ENCODE measurements at places on chromosomes 16 and 17.

GRCh38 chr16:5891296-5891695 is 793.7 kb upstream of the EEF2KMT start:
- DNase-seq = no peak

DNA sequence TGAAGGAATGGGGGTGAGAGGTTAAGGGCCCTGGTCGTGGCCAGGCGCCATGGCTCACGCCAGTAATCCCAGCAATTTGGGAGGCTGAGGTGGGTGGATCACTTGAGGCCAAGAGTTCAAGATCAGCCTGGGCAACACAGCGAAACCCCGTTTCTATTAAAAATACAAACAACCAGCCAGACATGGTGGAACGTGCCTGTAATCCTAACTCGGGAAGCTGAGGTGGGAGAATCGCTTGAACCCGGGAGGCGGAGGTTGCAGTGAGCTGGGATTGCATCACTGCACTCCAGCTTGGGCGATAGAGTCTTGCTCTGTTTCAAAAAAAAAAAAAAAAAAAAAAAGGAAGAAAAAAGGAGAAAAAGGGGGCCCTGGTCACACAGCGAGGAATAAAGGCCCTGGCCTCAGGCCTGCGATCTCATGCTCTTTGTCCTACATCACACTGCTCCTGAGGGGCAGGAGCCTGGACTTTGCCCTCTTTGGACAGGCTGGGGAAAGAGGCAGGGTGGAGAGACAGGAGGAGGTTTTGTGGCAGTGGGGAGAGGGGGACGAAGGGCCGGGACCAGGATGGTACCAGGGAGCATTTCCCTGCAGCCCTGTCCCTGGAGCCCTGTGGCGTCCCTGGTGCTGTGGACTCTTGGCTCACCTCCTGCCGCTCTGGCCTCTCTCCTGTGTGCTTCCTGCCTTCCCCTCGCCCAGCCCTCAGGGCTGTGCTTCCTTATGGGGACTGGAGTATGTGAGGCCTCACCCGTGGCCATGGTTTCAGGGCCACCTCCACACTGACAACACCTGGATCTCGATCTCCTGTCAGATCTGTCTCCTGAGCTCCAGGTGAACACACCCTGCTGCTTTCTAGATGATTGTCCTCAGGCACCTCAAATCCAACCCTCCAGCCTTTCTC is 19.7 kb upstream of the SLC25A19 start:
- DNase-seq = no peak

DNA sequence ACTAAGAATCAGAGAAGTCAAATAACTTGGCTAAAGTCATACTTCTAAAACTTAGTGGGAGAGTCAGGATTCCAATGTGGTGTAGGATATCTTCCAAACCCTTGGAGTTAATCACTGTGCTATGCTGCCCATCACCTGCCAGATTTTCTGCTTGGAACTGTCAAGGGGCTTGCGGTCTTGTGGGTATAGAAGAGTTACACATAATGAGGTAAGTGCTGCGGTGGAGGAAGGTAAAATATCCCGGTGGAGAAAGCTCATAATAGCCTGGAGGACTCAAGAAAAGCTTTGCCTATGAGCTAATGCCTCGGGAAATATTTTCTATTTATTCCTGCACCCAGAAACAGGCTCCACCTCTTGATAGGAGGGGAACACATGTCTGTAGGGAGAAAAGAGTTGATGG is 195.6 kb downstream of the UTP18 start:
- no peak for DNase-seq

- no peak for DNase-seq
Measured at GRCh38 chr17:8922451-8922850, 43.1 kb downstream of the PIK3R5 start.

GRCh38 chr16:89067677-89068443 is 25.8 kb upstream of the ACSF3 start:
- no peak for DNase-seq

DNA sequence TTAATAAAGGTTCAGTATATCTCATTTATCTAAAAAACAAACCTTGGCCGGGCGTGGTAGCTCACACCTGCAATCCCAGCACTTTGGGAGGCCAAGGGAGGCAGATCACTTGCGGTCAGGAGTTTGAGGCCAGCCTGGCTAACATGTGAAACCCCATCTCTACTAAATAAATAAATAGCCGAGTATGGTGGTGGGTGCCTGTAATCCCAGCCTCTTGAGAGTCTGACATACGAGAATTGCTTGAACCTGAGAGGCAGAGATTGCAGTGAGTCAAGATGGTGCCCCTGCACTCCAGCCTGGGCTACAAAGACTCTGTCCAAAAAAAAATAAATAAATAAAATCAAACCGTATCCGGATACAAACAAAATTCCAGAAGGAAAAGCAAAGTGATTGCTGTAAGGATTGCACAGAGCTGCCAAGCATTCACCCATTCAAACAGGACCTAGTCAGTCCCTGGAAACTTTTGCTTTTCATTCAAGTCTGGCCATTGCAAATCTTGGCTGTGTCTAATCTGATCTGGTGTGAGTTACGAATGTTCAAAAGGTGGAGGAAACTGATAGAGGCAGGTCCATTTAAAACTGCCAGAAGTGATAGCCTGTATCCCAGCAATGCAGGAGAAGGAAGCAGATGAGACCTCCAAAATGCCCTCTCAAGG is 102.5 kb upstream of the CLEC3A start:
- no peak for DNase-seq

GRCh38 chr16:5064915-5065314 is 841 bp downstream of the C16orf89 start:
- no peak for DNase-seq

- DNase-seq = peak; percentile 84
Measured at GRCh38 chr17:44210342-44211192, 8.9 kb downstream of the UBTF start.

GRCh38 chr16:20624205-20624604 is 48.0 kb upstream of the ACSM2B start:
- no peak for DNase-seq

All from stimulated activated CD4-positive, alpha-beta T cell treated with anti-CD3 and anti-CD28 coated beads, Interleukin-1b, Interleukin-23, amount 100 ng/mL, for 1 hour (primary cell).